ENCODE measurements at places on chromosomes 12 and 14.

- no peak for DNase-seq
Measured at GRCh38 chr14:37116933-37117849, 55.2 kb downstream of the SLC25A21 start.

GRCh38 chr14:22540811-22541360 is 48.1 kb downstream of the DAD1 start:
- DNase-seq, result no peak

DNA sequence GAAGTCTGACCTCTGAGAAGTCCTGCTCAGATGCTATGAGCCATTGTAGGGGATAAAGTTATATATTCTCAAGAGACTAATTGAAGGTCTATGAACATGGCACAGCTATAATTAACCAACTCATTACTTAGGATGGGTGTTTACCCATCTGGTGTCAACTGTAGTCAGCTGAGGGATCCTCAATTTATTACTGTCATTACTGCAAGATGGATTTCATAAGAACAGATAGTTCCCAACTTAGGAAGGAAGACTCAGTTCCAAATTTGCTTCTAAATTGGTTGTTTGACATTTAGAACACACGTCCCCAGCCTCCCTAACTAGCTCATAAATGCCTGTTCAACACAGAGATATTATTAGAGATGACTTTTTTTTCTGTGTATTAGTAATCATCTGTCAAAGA is 81.4 kb downstream of the FRMD6 start:
- DNase-seq, result no peak

DNA sequence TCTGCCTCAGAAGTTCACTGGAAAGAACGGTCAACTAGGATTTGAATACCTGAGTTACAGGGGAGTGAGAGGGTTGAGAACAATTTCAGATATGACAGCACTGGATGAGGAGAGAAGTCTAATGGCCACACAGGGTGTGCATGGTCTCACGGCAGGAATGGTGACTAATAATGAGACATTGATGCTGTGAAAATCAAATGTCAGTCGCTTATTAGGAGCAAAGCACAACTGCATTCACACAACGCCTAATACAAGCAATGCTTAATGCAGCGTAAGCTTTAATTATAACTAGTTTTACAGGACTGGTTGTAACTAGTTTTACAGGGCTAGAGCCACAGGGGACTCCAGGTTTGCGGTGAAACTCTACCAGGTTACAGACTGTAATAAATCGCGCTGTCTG is 23.4 kb upstream of the PRIMA1 start:
- DNase-seq, result no peak

DNA sequence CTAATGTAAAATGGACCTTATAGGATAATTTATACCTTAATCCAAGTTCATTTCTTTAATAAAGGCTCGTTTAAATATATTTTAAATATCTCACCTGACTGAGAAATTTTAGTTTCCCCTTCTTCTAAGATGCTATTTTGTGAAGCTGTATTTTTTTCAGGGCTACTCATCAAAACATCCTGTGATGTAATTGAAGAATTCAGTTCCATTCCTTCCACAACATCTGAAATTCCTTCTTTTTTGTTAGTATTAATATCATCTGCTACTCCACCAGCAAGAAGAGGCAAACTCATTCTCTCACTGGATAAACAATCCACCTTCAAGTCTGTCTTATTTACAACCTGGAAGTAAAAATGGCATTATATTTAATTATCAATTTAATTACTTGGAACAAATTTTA is 22.5 kb downstream of the LGALS3 start:
- no peak for DNase-seq
